ENCODE measurements at places on chromosomes 12 and 14.

- no peak for DNase-seq
Observed at GRCh38 chr12:46103559-46104383, 113.4 kb upstream of the SCAF11 start.

GRCh38 chr12:108495054-108495453 lies 20.0 kb upstream of the FICD start:
- no peak for DNase-seq

- no peak for DNase-seq
Observed at GRCh38 chr12:73180734-73181133, 908.6 kb downstream of the TRHDE start.

DNA sequence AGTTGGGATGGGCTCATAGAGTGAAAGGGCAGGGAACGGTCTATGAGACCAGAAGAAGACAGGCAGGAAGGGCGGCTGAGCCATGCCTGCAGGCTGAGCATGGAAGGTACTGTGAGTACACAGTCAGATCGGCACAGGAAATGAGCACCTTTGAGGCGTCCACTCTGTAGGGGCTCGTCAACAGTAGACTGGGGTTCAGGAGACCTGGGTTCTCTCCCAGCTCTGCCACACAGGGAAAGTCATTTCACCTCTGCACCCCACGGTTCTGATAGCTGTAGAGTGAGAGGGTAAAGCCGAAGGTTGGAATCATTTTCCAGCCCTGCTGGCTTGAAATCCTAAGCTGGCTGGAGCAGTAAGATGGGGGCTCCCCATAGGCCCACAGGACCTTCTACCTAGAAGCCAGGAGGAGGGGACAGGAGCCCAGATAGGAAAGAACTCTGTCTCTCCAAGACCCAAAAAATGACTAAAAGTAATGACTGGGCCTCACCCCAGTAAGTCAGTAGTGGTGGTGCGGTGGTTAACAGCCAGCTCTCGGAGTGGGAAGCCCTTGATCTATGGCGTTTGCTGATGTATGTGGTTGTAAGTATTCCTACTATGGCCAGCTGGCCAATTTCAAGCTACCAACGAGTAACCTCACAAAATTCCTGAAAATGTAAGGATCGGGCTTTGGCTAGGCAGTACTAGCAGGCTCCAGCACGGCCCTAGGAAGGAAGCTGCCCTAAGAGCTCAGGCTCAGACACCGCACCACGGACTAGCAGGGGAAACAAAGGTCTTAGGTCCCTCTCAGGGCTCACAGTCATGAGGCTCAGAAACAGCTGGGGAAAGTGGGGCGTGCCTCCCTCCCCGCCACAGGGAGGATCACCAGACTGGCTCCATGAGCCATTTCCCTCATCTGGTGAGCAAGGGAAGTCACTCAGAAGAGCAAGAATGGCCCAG lies 10.3 kb upstream of the CD27 start:
- DNase-seq = no peak

GRCh38 chr12:89239534-89239933 lies 112.8 kb downstream of the DUSP6 start:
- no peak for DNase-seq

DNA sequence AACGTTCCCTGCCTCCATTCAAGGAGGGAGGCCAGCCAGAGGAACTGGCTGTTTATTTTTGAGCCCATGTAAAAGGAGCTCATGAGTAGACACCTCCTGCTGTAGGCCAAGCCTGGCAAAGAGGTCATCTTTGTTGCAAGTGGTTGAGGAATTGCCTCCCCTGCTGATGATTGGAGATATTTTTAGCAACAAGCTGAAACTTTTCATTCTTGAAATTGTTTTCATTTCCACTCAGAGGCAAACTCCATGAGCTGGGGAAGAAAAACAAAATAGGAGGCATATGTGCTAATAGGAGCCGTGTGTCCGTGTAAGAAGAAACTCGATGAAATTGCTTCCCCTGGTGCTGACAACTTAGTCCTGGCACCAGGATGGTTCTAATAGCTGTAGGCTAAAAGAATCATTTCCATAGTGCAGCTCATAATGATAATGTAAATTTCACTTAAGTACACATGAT lies 440.1 kb upstream of the FAR2 start:
- no peak for DNase-seq

- DNase-seq = no peak
Observed at GRCh38 chr12:120668868-120669840, 17.8 kb upstream of the MLEC start.

DNA sequence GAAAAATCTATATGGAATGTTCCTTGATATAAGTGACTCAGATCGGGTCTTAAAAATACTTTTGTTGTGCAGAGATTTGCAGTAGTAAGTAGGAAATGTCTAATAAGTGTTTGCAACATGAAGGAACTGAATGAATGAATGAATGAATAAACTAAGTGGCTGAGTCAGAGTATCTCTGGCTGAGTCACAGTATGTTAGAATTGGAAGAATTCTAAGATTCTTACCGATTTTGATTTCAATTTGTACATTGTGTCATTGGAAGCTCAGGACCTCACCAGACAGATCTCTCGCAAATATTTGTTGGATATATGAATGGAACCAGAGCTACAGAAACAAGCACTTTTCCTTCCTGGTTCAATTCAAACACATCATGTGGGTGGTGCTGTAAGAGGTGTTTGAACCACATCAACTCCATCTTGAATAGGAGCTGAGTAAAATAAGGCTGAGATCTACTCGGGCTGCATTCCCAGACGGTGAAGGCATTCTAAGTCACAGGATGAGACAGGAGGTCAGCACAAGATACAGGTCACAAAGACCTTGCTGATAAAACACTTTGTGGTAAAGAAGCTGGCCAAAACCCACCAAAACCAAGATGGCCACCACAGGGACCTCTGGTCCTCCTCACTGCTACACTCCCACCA lies 123.9 kb upstream of the FOXN3 start:
- DNase-seq = no peak

DNA sequence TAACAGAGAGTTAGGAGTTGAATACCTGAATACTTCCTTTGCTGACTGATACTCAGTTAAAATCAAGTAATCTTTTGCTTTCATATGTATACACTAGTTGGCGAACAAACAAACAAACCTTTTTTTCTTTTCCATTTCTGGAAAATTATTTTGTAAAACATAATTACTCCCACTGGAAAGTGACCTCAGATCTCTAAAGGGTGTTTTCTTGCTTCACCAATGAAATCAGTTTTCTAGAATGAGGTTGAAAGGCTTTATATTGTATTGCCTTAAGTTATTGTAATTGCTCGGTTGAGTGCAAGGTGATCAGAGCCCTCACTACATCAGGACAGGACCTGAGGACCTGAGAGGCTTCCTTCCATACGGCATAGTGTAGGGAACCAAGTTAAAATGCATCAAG lies at the start of gene OR4K1:
TSS of gene OR4K1 (plus strand) at position 301 of the 400 bp plus-strand sequence. CDS start 4,750 bp downstream, outside the sequence.
- no peak for DNase-seq

GRCh38 chr14:71586131-71586897 lies 345.9 kb upstream of the RGS6 start:
- DNase-seq = no peak
